ENCODE measurements at places on chromosomes 16 and 17.

- DNase-seq: no peak
Observed at GRCh38 chr16:3987231-3987630, 106.7 kb upstream of the CREBBP start.

- DNase-seq: no peak
Observed at GRCh38 chr17:39737760-39738567, at the start of gene GRB7. TSS of gene GRB7 (plus strand) at chr17:39737938. CDS start at chr17:39742302, 4,364 bp downstream.

GRCh38 chr16:21645261-21645721 lies 7.1 kb downstream of the IGSF6 start:
- peak; percentile 11 for DNase-seq

GRCh38 chr17:32877164-32877764 lies 340 bp upstream of the MYO1D start:
- peak; percentile 96 for DNase-seq

DNA sequence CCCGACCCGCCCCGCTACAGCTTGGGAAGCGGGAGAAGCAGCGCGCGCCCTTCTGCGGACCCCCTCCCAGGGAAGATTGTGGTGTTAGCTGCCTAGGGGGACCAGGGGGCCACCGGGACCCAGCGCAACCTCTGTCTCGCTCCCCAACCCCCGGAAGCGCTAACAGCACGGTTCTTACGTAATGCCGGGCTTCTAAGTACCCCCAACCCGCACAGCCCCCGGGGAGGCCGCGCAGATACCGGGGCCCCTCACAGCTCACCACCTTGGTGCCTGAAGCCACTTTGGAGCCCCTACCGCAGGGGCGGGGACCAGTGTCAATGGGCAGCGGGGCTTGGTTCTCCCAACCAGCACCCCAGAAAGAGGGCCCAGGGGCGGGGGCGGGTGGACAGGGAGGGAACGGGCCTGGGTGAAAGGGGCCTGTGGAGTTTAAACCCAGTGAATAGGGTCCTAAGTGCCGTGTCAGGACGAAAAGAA lies 348 bp downstream of the MPP2 start:
- DNase-seq: no peak

- DNase-seq: no peak
Observed at GRCh38 chr17:77320044-77320440, 179.3 kb downstream of the SEC14L1 start.

GRCh38 chr17:72373910-72374741 lies 253.3 kb downstream of the SOX9 start:
- DNase-seq: no peak

DNA sequence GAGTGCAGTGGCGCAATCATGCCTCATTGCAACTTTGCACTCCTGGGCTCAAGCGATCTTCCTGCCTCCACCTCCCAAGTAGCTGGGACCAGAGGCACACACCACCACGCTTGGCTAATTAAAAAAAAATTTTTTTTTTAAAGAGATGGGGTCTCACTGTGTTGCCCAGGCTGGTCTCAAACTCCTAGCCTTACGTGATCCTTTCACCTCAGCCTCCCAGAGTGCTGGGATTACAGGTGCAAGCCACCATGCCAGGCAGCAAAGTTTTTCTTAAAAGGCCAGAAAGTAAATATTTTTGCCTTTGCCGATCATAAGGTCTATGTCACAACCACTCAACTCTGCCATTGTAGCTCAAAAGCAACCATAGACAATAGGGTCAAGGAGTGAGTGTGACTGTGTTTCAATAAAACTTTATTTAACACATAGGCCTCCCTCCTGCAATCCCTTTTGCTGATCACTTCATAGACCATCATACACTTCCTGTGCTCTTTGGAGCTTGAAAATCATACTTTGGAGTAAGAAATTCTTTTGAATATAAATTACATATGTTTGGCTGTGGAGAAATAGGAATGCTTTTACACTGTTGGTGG lies 48.6 kb downstream of the PITPNC1 start:
- no peak for DNase-seq

- no peak for DNase-seq
Observed at GRCh38 chr17:19482576-19482975, 51.1 kb upstream of the SLC47A1 start.

DNA sequence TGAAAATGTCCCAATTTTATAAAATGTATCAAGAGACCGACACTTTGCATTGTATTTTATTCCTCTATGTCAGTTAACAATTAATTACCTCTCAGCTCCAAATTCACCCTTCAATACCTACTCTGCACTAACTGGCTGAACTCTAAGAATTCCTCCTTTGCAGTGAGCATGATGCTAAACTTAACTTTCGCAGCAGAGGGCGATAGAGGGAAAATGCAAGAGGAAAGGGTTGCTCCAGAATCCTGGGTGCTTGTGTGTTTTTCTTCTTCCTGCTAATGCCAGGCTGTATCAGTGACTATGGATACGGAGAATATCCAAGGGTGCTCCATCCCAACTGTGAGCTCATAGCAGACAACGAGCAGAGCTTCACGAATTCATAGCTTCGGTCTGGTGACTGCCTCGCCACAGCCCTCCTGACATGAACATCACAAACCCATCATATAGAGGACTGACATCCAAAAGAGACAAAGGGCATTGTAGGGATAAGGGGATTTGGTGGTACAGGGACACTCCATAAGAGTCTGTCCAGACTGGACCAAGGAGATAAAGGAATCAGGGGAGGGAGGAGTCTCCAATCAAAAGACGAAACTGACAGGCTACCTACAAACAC lies 172.9 kb downstream of the STX8 start:
- DNase-seq: no peak

- DNase-seq: no peak
Observed at GRCh38 chr17:48262982-48263730, 155.6 kb downstream of the SNX11 start.

- no peak for DNase-seq
Observed at GRCh38 chr17:38673707-38674013, 1.1 kb downstream of the EPOP start.

DNA sequence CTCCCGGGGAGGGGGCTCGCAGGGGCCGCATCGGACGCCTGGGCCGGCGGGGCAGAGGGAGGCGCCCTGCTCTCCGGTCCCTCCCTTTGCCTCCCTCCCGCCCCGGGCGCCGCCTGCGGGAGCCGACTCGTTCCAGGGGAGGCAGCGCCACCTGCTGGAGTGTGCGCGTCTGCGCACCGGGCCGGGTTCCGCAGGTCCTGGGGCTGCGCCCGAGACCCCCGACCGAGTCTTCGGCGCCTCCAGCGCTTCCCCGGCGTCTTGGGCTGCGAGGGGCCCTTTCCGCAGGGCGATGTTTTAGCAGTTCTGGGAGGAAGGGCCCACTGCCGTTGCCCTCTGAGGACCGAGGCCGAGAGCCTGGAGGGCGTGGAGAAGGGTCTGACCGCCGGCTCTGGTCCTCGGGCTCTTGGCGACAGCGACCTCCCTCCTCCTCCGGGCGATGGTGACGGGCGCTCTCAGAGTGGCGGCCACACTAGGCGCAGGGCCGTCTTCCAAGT lies 106.3 kb downstream of the SEC14L1 start:
- peak; percentile 90 for DNase-seq

DNA sequence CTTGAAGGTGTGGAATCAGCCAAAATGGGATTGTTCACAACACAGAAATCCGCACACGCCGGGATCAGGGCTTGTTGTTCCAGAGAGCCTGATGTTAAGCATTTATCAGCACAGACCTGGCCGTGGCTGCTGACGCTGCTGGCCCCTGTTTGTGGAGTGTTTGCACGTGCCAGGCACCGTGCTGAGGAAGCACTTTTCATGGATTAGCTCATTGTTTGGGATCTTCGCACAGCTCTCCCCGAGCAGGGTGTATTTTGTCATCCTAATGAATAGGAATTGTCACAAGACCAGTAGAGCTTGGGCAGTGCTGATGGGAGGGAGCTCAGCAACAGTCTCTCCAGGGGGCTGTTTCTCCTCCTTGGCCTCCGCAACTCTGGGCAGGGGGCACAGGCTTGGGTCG lies 160.4 kb upstream of the PLCG2 start:
- no peak for DNase-seq

DNA sequence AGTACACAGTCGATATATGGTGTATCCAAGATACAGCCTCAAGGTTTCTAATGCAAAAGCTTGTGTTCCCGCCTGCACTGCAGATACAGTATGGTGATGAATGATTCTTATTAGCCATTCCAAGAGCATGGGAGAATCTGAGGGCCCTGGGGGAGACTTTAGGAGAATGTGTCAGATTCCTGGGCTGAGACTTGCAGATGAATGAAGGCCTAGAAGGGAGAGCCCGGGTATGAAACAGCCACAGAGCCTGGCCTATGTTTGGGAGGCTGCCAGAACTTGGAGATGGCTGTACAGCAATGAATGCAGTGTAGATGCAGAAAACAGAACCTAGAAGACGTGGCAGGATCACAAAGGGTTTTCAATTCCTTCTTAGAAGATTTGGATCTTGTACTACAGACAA lies 510.7 kb downstream of the HAPSTR1 start:
- no peak for DNase-seq

DNA sequence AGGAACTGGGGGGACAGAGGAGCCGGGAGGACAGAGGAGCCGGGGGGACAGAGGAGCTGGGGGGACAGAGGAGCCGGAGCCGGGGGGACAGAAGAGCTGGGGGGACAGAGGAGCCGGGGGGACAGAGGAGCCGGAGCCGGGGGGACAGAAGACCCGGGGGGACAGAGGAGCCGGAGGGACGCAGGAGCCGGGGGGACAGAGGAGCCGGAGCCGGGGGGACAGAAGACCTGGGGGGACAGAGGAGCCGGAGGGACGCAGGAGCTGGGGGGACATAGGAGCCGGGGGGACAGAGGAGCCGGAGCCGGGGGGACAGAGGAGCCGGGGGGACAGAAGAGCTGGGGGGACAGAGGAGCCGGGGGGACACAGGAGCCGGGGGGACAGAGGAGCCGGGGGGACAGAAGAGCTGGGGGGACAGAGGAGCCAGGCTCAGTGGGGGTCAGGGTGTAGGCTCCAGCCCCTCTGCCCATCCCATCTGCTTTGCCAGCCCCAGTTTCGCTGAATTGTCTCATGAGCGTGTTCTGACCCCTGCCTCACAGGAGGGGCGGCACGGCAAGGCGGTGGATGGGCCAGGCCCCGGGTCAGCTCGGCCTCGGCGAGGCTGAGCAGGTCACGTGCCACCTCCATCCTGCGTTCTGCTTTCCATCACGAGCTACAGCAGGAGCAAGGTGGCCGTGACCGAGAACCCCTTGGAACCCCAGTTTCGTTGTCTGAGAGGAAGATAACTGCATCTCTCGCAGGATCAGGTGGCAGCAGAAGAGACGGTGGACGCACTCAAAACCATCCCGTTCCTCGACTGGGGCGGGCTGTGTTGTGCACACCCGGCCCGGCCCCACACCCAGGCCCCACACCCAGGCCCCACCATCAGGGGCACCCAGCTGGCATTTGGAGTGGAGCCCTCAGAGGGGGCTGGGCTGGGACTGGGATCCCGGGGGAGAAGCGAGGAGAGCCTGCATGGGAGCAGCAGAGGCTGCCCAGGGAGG lies 26.1 kb upstream of the CBFA2T3 start:
- DNase-seq: no peak

DNA sequence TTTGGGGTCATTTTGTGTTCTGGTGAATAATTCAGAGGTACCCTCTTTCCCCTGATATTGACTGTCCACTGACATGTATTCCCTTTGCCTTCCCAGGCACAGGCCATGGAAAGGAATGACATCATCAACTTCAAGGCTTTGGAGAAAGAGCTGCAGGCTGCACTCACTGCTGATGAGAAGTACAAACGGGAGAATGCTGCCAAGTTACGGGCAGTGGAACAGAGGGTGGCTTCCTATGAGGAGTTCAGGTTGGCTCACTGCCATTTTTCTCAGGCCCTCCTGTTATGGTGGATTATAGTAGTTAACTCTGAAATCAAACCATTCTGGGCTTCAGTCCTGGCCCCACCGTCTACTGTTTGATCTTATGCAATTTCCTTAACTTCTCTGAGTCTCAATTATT lies 1.6 kb upstream of the EFTUD2 start:
- DNase-seq: no peak

- DNase-seq: no peak
Observed at GRCh38 chr17:2090804-2091534, 36.1 kb downstream of the HIC1 start.

DNA sequence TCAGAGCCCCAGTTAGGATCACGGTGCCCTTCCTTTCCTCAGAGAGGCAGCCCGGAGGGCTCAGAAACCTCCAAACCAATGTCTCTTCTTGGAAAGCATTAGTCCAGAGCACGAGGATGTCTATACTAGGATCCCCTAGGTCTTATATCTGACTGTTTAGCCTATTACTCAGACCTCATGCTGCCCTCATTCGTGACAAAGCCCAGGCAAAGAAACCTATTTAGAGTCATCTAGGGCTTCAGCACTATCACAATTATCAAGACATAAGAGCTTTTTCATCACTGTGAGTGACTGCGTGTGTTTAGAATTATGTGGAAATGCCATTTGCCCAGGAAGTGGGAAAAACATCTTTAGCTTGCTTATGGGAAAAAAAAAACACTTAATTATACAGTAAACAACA lies 159.8 kb upstream of the NOL11 start:
- no peak for DNase-seq
